ENCODE measurements at places on chromosomes 4 and X.

DNA sequence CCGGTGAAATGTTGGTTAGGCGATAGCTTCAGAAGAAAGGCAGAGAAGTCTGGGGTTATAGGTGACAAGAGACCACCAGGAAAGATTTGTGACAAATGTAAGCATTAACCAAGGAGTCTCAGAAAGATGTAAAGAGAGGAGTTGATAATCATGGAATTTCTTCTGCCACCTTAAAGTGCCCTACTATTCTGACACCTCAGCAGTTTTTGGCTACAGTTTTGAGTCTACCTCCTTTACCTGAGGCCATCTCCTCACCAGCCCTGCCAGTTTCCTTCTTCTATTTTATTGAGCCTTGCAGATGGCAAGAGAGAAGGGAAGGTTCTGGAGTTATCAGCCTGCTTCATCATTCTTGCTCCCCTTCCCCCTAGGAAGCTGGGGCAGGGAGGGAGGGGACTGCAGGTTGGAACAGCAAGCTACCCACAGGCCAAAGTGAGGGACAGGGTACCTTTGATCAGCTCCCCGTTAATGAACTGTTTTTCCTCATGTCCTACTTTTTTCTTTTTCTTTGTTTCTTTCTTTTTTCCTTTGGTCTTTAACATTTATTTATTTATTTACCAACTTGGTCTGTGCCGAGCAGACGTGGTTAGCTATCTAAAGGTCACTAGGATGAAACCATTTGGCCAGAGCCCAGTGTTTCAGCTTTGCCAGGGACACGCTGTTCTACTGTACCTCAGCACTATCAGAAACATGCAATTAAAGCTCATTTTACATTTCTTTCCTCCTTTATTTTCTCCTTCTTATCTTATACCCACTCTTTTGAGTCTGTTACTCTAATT lies 438.7 kb upstream of the AR start:
- DNase-seq, result no peak

GRCh38 chr4:33924811-33925210 lies 2319.5 kb downstream of the ARAP2 start:
- DNase-seq, result no peak

DNA sequence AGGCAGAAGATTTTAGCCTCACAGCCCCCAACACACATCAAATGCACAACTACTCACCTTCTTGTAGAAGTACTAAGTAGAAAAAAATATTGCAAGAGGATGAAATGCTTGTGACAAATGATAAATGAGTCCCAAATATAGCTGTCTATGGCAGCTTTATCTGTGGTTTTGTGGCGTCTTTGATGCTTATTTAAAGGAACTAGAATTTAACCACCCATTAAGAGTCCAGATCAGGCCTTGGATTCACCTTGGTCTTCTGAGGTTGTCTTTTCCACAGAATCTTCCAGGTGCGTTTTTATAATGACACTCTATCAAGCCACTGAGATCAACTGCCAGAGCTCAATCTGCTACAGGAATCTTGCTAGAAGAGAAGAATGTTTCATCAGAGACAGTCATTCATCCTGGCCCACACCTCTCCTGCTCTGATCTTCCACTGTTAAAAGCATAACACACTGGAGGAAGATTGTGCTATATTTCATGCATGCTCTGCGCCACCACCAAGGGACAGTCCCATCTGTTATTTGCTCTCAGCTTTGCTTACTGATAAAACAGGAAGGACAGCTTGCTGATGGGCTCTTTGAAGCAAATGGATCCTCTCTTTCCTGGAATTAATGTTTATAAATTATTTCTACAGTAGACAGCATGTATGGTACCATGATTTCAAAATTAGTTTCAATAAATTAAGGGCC lies 144.1 kb downstream of the SLC7A11 start:
- DNase-seq, result no peak

DNA sequence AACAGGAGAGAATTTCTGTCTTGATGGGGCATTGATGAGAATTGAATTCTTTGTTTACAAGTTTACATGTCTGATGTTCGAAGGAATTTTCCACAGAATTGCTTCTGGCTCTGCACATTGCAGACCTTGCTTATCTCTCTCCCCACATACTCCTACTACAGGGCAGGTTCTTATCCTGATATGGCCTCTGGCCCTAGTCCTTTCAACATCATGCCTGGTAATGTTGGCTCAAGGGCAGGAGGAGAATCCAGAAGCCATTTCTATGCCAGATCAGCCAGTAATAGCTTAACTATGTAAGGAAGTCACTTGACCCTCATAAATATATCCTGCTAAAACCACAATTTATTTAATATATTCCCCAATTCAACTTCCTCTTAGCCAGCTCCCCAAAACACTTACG lies 24.3 kb upstream of the TSPAN5 start:
- DNase-seq, result no peak

DNA sequence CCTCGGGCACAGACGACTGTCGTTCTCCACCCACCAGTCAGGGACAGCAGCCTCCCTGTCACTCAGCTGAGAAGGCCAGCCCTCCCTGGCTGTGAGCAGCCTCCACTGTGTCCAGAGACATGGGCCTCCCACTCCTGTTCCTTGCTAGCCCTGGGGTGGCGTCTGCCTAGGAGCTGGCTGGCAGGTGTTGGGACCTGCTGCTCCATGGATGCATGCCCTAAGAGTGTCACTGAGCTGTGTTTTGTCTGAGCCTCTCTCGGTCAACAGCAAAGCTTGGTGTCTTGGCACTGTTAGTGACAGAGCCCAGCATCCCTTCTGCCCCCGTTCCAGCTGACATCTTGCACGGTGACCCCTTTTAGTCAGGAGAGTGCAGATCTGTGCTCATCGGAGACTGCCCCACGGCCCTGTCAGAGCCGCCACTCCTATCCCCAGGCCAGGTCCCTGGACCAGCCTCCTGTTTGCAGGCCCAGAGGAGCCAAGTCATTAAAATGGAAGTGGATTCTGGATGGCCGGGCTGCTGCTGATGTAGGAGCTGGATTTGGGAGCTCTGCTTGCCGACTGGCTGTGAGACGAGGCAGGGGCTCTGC lies 7.9 kb upstream of the MSANTD1 start:
- no peak for DNase-seq

- DNase-seq, result no peak
Observed at GRCh38 chr4:171985129-171985528, 171.9 kb downstream of the GALNTL6 start.

DNA sequence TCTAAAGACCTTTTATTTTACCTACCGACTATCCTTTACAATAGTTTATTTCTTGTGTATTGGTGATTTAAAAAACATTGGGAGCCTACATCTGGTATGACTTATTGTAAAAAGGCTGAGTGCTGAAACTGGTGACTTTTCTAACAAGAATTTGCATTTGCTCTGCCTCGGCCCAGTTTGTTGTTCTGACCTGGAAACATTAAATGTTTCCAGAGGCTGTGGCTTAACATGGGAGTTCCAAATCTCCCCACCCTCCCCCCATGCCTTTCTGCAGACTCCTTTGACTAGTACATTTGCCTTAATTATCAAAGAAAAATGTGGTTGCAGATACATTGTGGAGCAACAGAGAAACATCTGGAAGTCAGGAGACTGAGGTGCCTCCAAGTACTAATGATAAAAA lies 39.8 kb downstream of the SPCS3 start:
- no peak for DNase-seq

- no peak for DNase-seq
Observed at GRCh38 chrX:48927123-48927522, 8.3 kb upstream of the PIM2 start.

DNA sequence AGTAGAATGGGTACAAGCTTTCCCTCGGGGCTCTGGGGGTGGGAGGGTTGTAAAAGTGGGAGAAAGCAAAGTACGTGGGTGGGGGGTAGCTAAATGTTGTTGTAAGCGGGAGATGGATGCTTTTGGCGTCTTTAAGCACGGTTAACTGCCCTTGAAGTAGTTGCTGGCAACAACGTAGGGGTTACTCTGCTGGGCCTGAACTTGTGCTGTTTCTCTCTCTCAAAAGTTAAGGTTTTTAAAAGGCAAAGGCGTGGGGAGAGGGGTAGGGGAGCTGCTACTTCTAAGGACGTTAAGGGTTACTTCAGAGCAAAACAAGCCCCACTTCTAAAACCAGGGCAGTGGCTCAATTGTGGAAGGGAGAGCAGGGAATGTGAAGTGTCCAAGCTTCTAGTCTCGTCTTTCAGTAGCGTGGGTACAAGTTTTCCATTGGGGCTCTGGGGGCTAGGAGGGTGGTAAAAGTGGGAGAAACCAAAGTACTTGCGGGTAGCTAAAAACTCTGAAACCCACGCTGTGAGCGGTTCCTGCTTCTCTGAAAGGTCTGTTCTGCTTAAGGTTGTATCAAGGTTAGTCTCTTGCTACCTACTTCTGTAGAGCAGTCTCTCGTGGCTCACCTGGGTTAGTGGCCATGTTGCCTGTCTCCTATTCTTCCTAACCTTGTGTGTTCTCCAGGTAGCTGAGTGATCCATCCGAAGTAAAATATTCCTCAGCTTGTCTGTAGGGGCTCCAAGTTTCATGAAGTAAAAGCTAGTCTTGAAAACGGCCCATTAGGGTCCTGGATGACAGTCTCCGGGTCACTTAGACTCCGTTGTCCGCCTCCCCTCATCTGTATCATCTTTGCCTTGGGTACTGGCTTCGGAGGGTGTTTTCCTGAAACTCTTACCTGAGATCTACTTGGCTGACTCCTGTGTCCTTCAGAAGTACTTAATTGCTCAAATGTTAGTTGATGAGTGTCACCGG lies 1.7 kb upstream of the WDR1 start:
- no peak for DNase-seq

GRCh38 chr4:88953400-88953799 lies 103.6 kb downstream of the FAM13A start:
- no peak for DNase-seq

GRCh38 chr4:40963897-40964478 lies 214.2 kb downstream of the NSUN7 start:
- DNase-seq, result no peak

DNA sequence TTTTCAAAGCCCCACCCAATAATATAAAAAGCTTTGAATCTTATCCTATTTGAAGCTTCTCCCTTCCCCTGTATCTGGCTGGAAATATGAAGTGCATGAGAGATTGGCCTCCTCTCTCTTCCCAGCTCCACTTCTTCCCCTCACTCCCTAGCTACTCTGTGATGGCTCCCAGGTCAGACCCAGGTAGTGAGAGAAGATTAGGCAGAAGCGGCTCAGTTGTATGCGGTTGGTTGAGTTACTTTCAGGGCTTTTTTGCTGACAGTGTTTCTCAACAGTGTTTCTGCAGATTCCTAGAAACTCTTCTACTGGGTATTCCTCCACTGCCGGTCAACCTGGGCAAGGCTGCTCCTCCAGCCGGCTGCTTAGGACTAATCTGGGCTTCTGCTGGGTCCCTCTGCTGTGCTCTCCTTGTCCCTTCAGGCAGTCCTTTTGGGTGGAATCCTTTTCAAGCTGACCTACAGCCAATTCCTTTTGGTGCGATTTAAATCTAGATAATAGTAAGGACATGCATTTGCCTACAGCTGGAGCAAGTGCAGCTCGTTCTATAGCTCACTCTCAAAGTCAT lies 87.4 kb upstream of the SLC7A11 start:
- DNase-seq, result no peak

GRCh38 chr4:88661739-88662138 lies 35.9 kb downstream of the NAP1L5 start:
- no peak for DNase-seq

DNA sequence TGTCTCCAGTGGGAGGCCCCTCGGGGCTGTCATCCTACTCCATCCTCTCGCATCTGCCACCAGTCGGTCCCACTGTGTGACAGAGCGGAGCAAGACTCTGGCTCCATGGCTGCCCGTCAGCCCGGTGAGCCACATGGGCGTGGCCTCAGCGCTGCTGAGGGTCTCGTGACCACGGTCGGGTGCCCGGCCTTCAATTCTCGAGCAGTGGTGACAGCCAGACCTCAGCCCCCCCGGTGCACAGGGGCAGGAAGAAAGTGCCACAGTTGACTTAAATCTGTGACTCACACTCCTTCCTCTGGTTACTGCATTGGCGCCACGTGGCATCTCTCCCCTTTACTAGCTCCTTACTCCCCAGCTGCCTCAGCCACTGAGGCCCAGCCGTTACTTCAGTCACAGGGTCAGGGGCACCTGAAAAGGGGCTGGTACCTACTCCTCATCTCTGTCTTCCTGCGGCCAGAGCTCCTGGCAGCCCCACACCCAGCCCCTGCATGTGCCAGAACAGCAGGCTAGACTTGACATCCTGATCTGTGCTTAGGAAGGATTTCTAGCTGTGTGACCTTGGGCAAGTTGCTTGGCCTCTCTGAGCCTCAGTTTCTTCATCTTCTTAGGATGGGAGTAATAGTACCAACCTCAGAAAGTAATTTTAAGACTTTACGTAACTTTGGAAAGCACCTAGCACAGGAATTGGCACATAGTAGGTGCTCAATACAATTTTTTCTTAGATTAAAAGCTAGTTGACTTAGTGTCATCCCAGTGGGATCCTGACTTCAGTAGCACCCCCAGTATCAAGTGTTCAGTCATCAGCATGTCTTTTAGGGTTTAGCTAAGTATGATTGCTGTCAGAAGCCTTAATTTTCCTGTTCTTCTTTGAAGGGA lies 66.1 kb downstream of the TNIP2 start:
- no peak for DNase-seq

GRCh38 chr4:100635899-100636298 lies 118.1 kb upstream of the EMCN start:
- no peak for DNase-seq
